Left colon (tissue), 2 donors: ENCODE measurements at places on chromosomes 13 and 19. TPM values are rescaled to one million over a fixed set of nuclear protein-coding genes. Genes with fewer than 3 reads are reported as not detected.

GRCh38 chr19:49968279-49968922 lies 7.4 kb upstream of the SIGLEC11 start:
- no peak for DNase-seq

GRCh38 chr13:24212674-24213073 lies 52.2 kb downstream of the SPATA13 start:
- DNase-seq: no peak

GRCh38 chr19:42233106-42233505 lies 9.3 kb downstream of the GSK3A start:
- no peak for DNase-seq

- no peak for DNase-seq
These were observed 287.1 kb downstream of the ITGBL1 start for GRCh38 chr13:101739382-101740178.

DNA sequence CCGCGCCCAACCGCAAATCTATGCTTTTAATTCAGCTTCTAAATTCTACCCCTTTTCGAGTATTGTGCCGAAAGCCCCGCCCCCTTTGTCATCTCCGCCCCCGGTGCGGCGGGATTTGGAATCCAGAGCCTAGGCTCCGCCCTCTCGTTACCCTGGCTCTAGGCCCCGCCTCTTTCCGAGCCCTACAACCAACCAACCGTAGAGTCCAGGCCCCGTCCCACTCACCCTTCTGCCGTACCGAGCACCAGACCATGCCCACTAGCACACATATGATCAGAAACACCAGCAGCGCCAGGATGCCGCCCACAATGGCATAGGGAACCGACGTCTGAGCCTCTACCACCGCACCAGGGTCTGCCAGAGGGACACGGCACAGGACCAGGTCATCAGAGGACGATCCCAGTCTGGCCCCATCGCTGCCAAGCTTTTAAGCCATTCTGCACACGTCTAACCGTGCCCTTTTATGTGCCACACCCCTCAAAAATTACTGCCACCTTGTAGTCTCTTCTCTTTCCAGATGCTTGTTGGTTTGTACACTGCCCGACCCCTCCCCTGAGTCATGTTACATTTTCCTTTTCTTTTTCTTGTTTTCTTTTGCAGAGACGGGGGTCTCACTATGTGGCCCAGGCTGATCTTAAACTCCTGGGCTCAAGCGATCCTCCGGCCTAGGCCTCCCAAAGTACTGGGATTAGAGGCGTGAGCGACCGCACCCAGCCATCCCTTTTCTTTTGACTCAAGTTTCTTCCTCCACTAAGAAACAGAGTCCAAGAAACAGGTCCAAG lies 4.7 kb upstream of the ZNF428 start:
- DNase-seq: no peak

The KCNJ14 gene
- 0.34 TPM for total RNA-seq

The MTRF1 gene
- 14.9 TPM for total RNA-seq

The SMIM24 gene
- 45.8 TPM for total RNA-seq
